ENCODE measurements at places on chromosomes 3 and 15. TPM values are rescaled to one million over a fixed set of nuclear protein-coding genes. Genes with fewer than 3 reads are reported as not detected.

The PTH1R gene
- total RNA-seq, result 3.0 TPM

The CHP1 gene
- total RNA-seq, result 145 TPM

The ELL3 gene
- total RNA-seq, result 3.1 TPM

The THRB gene
- total RNA-seq, result 1.6 TPM

The NANOGP8 gene
- 0.91 TPM for total RNA-seq

The CERS3 gene
- not detected for total RNA-seq
